ENCODE measurements at places on chromosomes 3 and 15. TPM values are rescaled to one million over a fixed set of nuclear protein-coding genes. Genes with fewer than 3 reads are reported as not detected.

DNA sequence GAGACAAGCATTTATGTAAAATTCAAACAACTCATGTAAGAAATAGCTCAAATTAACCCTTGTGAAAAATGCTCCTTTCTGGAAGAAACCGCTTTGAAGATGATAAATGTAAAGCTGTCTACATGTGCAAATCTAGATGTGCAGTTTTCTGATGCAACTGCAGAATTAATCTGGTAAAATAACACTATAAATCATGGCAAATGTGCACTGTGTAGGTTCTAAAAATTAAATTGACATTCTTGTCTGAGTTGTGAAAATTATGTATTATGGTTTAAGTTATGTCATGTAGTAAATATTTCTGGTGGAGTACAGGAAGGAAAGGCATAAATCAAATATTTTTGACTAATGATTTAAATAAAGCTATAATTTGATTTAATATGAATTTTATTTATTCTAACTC is 678.1 kb upstream of the SEMA6D start:
- DNase-seq, result no peak

DNA sequence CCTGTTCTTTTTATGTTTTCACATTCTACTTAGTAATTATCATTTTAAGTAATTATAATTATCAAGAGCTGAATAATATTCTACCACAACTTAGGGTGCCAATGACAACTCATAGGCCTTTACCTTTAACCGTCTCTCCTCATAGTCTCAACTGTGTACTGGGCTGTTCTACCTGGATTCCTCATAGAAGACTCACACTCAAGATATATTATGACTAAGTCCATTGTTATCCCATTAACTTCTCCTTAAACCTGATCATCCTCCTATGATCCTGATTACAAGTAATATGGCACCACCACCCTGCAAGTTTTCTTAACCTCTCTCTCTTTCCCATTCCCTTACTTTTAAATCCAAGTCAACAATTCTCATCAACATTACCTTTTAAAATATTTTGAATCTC is 285.9 kb upstream of the VEPH1 start:
- DNase-seq, result no peak

DNA sequence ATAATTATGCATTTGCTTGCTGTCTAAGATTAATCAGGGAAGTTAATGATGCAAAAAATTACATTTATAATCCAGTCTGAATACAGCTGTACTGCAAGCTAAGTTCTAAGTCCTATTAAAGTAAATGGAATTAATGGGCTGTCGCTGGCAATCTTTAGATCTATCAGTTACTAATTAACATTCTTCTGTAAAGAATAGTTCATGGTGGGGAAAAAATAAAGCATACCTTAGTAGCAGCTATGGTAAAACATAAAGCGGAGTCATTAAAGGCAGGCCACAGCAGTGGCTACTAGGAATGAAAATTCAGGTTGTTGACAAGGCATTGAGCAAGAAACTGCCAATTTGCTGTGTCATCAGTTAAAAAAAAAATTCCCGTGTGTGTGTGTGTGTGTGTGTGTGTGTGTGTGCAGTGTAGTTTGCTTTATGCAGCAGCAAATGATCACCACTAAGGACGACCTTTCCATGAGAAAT is 129.8 kb downstream of the ZNF385D start:
- no peak for DNase-seq

GRCh38 chr15:40353697-40354096 is 2.9 kb downstream of the PHGR1 start:
- no peak for DNase-seq

- DNase-seq, result no peak
Measured at GRCh38 chr15:98856532-98856907, 151.1 kb downstream of the PGPEP1L start.

DNA sequence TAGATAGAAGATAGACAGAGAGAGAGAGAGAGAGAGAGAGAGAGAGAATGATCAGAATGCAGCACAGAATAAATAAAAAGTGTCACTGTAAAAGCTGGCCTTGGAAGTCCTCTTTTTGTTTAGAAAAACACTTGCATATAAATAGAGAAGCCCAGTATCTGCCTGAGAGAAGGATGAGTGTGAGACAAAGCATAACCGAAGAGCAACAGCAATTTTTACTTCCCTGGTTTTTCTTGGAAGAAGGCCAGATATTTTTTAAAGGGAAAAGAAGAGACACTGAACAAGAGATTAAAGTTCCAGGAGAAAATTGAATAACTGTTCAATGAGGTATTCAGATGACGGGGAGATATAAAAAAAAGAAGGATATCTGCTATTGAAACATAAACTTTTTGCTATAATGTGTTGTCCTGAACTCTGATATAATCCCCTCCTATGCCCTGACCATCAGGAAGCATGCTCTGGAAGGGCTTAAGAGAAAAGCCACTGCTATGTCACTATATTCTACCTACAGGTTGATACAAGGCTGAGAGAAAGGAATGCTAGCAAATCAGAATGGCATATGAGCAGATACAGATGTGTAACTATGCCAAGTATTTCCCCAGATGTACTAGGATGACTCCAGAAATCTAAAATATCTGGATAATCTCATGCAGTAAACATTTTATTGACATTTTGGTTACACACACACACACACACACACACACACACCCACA is 358.9 kb downstream of the RBMS3 start:
- DNase-seq, result no peak

GRCh38 chr3:13140596-13140995 is 67.4 kb upstream of the IQSEC1 start:
- no peak for DNase-seq

NOX5 gene
- polyA plus RNA-seq, result 0.30 TPM

PML gene
- 45.5 TPM for polyA plus RNA-seq

RTP3 gene
- 0.25 TPM for polyA plus RNA-seq

ARRDC4 gene
- polyA plus RNA-seq, result 13.7 TPM

TNNC1 gene
- 467 TPM for polyA plus RNA-seq

IL16 gene
- 9.1 TPM for polyA plus RNA-seq

SNRPA1 gene
- polyA plus RNA-seq, result 34.1 TPM

All from hindlimb muscle (tissue), 1 donor.